Common myeloid progenitor, CD34-positive (primary cell): ENCODE measurements at places on chromosomes 16 and 17.

DNA sequence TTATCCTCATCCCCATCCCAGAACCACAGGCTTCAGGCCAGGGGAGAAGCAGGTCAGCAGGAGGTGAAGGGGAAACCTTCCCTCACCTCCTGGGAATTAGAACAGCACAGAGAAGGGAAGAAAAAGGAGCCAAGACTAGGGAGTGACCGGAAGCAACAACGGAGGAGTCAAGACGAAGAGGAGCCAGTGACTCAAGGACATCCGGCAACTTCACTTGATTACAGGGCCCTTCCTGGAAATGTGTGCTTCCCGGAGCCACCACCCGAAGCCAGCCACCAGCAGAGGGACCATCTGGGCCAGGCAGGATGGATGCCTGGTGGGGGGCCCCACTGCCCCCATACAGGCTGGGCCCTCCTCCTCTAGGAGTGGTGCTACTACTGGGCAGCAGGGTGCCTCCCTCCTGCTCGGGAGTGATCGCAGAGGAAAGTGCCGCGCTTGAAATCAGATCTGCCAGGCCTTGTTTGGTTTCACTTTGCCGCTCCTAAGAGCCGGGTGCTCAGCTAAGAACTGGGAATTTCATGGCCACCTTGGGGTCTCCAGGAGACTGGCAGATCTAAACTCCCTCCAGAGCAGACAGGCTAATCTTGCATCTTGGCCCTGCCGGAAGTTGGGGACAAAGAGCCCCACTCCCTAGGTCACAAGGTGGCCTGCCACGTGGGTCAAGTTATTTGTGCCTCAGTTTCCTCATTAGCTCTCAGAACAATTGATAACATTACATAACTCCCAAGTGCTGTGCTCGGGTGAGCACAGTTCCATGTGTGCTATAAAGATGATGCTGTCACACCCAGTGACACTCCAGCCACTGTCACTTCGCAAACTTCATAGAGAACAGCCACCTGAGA, 6.6 kb downstream of the CDC42EP4 start:
- peak; percentile 45 for DNase-seq

DNA sequence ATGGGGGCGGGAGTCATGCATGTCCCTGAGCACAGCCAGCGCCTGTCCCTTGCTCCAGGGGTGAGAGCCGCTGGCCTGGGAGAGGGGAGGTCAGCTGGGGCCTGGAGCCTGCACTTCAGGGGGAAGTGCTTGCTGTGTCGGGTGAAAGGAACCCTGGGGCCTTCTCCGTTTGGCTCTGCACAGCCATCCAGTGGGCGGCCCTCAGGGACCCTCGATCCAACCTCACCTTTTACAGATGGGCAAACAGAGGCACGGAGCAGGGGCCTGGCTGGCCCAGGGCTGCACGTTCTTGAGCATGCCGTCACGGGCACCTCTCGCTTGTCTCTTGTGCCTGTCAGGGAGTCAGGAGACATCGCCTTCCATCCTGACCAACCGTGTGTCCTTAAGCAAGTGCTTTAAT, 1.8 kb downstream of the SNX20 start:
- no peak for DNase-seq

DNA sequence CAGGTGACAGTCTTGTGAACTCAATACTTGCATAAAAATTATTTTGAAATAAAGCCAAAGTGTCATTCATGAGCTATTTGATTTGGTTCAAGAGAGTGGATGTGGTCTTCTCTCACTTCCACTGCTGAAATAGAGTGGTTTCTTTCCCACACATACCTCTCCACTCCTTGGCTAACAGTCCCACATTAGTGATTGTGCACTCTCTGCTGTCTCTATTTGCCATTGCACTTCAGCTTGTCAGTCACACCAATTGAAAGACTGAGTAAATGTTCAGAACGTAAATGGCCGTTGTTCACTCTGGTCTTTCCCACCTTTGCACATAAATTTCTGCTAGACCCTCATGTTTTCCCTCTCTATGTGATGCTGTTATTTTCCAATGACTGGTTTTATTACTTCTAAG, 197.5 kb downstream of the FTO start:
- no peak for DNase-seq

DNA sequence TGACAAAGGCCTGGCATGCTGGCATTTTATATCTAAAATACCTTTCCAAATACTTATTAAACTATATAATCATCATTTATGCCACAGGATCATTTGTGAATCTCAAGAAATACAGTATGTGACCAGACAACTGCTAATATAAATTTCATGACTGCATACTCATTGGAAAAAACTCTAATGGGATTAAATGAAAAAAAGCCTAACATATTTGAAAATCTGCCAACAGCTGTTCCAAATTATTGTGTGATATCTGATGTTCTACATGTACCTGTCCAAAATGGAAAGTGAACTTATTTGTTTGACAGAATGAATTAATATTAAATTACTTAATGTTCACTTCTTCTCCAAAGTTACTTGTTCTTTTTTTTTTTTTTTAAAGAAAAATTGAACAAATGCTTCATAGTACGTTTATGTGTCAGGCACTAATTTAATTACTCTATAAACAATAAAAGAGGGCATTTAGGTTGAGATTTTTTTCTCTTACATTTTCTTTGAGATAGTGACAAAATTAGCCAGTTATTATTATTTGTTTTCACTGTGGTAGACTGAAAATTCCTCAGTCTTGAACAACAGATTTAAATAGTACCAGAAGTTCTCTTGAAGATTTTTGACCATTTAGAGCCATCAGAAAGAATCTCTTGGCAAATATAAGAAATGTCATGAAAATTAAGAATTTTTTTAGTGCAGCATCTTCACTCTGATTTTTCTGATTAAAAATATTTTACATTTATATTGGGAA, 114.0 kb downstream of the FTO start:
- DNase-seq: no peak

DNA sequence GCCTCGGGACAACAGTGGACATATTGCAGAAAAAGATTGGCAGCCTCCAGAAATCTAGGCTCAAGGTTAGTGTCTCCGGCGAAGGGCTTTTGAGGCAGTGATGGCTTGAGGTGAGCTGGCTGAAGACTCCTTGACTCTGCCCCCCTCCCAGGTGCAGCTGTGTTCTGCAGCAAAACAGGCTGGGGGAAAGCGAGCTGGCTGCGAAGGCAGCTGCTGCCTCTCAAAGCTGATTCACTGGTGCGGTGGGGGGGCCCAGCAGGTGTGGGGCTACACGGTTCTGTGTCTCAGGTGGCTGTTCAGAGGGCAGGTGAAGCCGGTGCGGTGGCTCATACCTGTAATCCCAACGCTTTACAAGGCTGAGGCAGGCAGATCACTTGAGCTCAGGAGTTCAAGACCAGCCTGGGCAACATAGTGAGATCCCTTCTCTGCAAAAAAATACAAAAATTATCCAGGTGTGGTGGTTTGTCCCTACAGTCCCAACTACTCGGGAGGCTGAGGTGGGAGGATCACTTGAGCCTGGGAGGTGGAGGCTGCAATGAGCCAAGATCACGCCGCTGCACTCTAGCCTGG, 22.9 kb downstream of the C16orf96 start:
- DNase-seq: no peak

- no peak for DNase-seq
Measured at GRCh38 chr17:15920758-15921239, 24.1 kb upstream of the ADORA2B start.

DNA sequence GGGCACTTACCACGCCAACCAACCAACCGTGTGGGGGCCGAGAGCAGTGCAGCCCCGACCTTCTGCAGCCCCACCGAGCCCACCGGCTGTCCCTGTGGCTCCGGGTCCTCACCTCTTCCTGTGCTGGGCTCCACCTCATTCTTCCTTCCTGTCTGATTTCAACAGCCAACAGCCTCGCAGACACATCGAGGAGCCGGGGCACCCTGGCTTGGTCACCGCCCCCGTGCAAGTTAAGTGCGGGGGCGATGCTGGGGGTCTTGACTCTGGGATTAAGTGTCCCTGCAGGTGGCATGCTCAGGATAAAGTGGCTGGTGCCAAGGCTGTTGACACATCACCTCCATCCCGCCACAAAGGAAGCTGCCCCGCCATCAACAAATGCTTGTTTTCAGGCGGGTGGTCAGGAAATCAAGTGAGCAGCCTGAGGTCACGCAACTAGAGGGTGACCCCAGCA, at the start of gene NLRC3:
NLRC3 (minus strand) TSS at position 102 of the 451 bp plus-strand sequence. CDS start 12,367 bp downstream, outside the sequence.
- DNase-seq: peak; percentile 82
